ENCODE measurements at places on chromosomes 5 and 9. TPM values are rescaled to one million over a fixed set of nuclear protein-coding genes. Genes with fewer than 3 reads are reported as not detected.
A peak's percentile ranks its signal among the peaks of the same experiment; 100 is the strongest.

- no peak overlapping the region for H3K27ac ChIP-seq
- H3K27me3 ChIP-seq, result no peaks in the 10 kb centered on the region
- peak; percentile 18 for DNase-seq
Measured at GRCh38 chr5:139915834-139916233, 120.2 kb downstream of the PSD2 start.

Gene IFNA17
- total RNA-seq, result not detected

DNA sequence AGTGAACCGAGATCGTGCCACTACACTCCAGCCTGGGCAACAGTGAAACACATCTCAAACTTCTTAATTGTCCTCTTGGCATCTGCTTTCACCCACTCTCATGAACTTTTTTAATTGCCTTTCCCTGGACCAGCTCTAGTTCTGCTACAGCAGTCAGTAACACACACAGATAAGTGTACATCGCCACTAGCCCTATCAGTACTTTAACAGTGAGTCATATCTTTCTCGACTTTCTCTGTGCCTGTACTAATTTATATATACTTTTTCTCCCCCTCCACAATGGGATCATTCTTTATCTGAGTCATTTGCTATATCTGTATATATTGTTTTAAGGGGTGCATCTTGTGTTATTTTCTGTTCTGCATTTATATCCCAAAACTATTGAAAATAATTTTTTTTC, 6.7 kb downstream of the CDC37L1 start:
- no peak for DNase-seq
- H3K4me1 ChIP-seq, result peaks cover 4% of the 10 kb centered on the region
- no peaks in the 10 kb centered on the region for H3K27me3 ChIP-seq
- H3K4me3 ChIP-seq, result no peak overlapping the region
- peaks cover 4% of the 10 kb centered on the region for H3K36me3 ChIP-seq

DNA sequence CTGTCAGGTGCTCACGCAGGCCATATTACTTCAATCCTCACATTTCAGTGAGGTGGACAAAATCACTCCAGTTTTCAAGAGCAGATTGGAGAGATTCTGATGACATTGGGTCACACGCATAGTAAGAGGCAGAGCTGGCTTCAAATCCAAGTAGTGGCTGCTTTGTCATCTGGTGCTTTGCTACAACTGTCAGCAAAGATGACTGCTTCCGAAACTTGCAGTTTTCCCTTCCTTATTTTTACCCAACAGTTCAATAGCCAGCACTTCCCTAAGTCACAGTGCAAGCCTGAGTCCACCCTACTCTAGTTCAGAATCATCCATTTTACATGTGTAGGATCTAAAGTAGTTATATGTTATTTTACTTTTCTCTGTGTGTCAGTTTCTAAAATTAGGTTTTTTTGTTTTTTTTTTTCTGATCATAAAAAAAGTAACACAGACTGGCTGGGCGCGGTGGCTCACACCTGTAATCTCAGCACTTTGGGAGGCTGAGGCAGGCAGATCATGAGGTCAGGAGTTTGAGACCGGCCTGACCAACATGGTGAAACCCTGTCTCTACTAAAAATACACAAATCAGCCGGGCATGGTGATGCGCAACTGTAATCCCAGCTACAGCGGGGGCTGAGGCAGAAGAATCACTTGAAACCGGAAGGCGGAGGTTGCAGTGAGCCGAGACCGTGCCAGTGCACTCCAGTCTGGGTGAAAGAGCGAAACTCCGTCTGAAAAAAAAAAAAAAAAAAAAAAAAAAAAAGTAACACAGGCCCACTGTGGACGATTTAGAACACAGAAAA, 49.6 kb downstream of the ANKDD1B start:
- H3K27ac ChIP-seq, result no peak overlapping the region
- peaks cover 10% of the 10 kb centered on the region for H3K4me1 ChIP-seq
- DNase-seq, result no peak
- H3K36me3 ChIP-seq, result no peaks in the 10 kb centered on the region
- no peaks in the 10 kb centered on the region for H3K27me3 ChIP-seq

Gene FAM221B
- total RNA-seq, result not detected
